ENCODE measurements at places on chromosomes 2 and 18.

DNA sequence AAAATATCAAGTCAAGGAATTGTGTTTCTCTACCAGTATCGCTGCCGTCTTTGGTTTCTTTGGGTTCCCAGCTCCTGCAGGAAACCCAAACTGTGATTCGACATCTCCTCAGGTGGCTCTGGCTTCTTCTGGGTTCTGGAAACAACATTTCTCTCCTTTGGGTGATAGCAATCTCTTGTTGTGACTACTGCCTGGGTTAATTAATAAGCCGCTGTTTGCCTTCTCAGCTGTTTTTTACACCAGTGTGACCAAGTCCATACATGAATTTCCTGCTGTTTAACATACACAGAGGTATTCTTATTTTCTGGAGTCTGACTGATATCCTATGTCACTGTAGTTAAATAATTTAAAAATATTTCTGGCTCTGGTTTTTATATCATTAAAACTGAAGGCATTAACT is 112.5 kb upstream of the DCC start:
- DNase-seq, result no peak

GRCh38 chr2:86397986-86398385 is 43.2 kb upstream of the KDM3A start:
- no peak for DNase-seq

GRCh38 chr2:105498281-105498846 is 99.5 kb upstream of the FHL2 start:
- no peak for DNase-seq

- DNase-seq, result no peak
Measured at GRCh38 chr2:208306291-208306690, 40.2 kb downstream of the PIKFYVE start.

DNA sequence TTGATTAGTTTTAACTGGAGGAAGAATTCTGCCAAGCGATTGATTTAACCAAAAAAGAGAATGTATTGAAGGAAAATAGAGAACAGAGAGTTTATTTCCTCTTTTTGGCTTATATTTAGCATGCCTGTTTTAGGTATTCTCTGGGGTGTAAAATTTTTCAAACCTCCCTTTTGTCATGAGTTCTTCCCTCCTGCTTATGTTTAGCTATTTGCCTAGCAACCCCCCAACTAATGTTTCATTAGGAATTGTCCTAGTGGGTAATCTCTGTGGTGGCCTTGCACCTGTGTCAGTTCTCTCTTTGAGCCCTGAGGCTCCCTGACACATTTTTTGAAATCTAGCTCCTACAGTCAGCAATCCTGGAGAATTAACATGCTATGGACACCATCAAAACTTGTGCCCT is 12.5 kb upstream of the REG1B start:
- DNase-seq, result no peak

DNA sequence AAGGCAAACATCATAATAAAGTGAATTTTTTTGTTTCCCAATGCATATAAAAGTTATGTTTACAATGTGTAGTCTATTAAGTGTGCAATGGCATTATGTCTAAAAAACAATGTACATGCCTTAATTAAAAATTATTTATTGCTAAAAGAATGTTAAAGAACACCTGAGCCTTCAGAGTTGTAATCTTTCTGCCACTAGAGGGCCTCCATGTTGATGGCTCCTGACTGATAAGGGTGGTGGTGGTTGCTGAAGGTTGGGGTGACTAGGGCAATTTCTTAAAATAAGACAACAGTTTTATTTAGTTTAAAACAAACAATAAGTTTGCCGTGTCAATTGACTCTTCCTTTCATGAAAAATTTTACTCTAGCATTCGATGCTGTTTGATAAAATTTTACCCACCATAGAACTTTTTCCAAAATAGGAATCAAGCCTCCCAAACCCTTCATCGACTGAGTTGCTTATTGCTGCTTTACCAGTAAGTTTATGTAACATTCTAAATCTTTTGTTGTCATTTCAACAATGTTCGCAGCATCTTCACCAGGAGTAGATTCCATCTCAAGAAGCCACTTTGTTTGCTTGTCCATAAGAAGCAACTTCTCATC is 32.3 kb downstream of the MAP3K2 start:
- DNase-seq, result peak; percentile 6

- DNase-seq, result no peak
Measured at GRCh38 chr18:45161850-45162249, 453.4 kb upstream of the SLC14A2 start.

GRCh38 chr2:207231106-207231865 is 65.5 kb upstream of the KLF7 start:
- DNase-seq, result peak; percentile 56

DNA sequence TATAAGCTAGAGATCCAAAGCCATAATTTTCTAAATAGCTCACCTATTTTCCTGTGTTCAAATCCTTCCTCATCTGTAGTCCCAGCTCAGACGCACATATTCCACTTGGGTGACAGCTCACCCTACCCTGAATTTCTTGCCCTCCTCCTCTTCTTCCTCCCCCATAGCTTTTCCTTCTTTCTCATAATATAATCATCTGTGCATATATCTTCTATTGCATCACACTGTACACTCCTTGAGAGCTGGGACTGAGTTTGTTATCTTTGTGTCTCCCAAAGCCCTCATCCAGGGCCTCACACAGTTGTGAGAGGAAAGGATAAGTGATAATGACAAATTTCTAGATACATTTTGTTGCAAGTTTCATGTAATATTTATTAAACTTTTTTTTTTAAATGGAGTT is 55.9 kb upstream of the RTN4 start:
- no peak for DNase-seq

DNA sequence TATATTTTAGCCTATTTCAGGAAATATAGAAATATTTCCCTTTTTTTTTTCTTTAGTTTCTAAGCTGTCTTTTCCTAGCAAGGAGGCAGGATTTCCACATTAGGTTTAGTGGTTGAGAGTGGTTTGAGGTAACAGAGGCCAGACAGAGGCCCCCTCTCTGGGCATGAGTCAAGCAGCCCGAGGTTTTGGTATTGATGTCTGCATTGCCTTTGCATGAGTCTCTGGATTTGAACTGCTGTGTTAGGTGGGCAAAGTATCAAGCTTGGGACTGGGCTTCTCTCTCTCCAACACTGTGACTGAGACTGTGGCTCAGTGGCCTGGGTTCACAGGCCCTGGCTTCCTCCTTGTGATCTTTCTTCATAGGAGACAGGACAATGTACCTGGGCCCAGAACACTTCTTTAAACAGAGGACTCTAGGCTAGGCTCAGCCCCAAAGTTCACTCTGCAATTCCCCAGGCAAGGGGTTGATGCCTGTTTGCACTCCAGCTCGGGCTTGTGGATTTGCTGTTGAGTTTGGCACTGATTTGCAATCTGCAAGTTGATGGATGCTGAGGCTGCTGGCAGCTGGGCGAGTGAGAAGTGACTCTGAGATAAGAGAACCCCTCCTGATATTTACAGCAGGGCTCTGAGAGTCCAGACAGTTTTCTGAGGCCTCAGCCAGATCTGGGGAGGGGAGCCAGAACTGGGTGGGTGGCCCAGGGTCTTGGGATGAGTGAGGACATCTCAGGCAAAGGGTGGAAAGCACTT is 271.2 kb downstream of the EN1 start:
- DNase-seq, result no peak

GRCh38 chr2:101961338-101962191 is 30.2 kb upstream of the IL1R2 start:
- peak; percentile 73 for DNase-seq

GRCh38 chr18:35283923-35284794 is 5.9 kb downstream of the ZSCAN30 start:
- no peak for DNase-seq

GRCh38 chr2:231951452-231952035 is 10.0 kb upstream of the DIS3L2 start:
- no peak for DNase-seq

GRCh38 chr18:78904179-78904531 is 75.5 kb upstream of the SALL3 start:
- DNase-seq, result no peak

DNA sequence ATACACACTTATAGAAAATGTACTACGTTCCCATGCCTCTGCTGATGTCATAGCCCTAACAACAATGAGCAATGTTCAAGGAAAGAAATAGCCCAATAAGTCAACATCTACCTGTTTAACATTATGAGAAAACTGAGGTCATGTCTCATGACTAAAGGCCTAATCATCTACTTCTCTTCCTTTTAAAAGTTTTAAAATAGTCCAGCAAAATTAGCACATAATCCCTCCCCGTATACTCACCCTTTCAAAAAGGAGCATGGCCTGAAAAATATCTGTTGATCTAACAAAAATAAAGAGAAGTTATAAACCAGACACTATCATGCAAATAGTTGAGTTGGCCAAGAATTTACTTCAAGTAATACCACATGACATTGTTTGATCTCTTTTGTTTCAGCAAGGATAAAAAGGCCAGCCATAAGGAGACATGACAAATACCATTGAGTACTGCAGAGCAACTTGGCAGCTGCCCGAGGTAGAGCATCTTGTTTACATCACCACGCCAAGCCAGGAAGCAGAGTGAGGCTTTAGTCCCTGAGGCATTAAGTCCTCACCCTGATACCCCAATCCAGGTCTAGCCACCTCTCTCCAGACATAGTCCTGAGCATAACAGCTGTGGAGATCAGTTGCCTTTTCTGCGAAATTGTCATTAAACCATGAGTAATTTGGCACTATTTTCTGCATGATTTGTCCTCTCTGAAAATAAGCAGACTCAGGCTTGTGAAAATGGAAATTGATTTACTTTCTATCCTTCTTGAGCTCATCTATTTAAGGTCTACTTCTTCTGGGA is 137.4 kb upstream of the ETAA1 start:
- DNase-seq, result no peak

GRCh38 chr2:84674099-84674498 is 157.8 kb downstream of the DNAH6 start:
- no peak for DNase-seq

DNA sequence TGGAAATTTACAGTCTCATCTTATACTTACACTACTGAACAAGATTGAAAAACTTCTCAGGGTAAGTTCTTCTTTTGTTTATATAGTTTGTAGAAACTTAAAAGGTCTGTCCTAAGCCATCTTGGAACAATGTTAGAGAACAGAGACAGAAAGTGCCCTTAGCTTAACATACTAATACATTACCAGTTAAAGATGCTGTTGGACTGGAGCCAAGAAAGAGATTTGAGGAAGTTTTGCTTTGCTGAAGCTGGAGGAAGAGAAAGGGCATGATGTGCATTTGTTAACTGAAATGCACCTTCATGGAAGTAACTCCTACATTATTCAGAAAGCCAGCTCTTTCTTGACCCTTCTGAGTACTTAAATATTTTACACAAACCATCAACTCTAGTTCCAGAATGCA is 66.5 kb upstream of the TNFRSF11A start:
- DNase-seq, result no peak

GRCh38 chr2:238714038-238714528 is 133.8 kb upstream of the TWIST2 start:
- DNase-seq, result no peak

GRCh38 chr2:58376592-58376991 is 135.5 kb upstream of the FANCL start:
- no peak for DNase-seq

DNA sequence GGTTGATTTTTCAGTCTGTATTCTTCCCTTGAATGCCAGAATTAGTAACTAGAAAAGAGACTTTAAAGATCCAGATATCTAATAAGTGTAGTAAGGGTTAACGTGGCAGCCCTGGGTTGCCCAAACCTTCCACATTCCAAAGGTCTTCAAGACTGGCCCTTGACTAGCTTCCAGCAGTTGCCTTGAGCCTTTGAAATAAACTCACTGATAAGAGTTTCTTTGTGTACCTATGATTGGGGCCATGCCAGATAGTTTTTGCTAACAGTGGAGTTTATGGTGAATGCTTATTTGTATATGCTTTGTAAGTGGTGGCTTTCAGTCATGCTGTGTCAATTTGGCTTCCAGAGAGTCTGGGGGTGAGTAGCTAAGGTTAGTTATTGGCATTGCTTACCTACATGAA is 722.3 kb downstream of the RNF144A start:
- DNase-seq, result no peak

GRCh38 chr18:73677450-73677849 is 470.2 kb downstream of the FBXO15 start:
- DNase-seq, result no peak

- DNase-seq, result no peak
Measured at GRCh38 chr2:190853531-190854383, 26.9 kb upstream of the GLS start.

DNA sequence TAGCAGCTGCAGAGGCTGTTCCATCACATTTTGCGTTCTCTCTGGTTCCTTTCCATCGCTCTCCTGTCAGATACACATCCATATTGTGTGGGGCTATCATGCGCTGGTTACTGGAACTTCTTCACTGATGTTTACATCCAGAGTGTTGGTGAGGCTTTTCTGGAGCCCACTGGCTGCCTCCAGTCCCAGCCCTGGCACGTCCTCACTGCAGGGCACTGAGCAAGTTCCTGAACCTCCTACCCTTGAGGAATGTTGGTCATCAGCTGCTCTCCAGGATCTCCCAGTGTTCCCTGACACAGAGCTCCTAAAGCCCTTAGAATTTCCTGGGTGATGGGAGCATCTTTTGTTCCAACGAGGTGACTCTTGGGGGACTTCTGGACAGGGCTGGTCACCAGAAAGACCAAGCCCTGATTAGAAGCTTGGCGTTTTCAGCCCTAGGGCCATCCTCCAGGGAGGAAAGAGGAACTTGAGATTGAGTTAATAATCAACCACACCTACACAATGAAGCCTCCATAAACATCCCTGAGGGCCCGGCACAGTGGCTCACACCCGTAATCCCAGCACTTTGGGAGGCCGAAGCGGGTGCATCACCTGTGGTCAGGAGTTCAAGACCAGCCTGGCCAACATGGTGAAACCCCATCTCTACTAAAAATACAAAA is 81.3 kb downstream of the TFCP2L1 start:
- no peak for DNase-seq

- no peak for DNase-seq
Measured at GRCh38 chr2:46802665-46803546, 112.7 kb downstream of the MCFD2 start.

DNA sequence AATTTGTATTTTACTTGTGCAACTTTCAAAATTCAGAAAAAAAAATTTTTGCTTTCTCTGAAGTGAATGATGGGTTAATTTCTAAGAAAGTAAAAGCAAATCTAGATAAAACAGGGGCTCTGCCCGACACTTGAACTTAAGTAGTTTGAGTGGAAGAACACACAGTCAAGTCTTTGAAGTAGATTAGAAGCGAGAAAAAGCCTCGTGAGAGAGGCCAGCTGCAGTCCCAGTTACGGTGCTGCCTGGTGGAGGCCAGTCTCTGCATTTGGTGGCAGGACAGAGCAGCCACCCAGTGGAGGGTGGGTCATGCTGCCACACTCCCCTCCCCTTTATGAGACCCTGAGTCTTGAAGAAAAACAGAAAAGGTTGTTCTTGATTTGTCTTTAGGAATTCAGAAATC is 81.8 kb downstream of the INPP5D start:
- no peak for DNase-seq

DNA sequence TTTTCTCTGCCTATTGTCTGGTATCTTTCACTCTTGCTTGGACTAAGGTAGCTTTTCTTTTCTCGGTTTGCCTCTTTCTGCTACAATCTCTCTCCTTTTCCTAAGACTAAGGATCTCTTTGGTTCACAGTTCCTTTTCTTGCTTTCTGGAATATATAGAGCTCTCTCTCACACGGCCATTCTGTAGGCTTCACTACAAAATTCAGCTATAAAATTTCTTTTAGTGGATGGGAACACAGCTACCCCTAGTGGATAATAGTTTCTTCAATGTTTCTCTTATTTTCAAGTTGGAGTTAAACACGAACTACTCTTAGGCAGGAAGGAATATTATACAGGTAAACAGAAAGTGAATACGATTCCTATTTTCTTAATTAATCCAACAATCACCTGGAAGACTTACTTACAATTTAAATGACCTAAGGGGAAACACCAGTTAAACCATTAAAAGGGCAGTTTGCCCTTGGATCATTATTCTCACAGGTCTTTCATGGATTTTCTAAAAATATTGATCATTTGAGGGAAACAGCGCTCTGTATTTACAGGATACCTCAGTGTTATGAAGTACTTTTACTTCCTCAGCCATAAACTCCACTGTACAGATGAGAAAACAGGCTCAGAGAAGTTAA is 140.5 kb downstream of the LRP2 start:
- no peak for DNase-seq
